ENCODE measurements at places on chromosomes 3 and 15.

GRCh38 chr3:94234177-94234788 lies 171.4 kb downstream of the NSUN3 start:
- DNase-seq = peak; percentile 12

DNA sequence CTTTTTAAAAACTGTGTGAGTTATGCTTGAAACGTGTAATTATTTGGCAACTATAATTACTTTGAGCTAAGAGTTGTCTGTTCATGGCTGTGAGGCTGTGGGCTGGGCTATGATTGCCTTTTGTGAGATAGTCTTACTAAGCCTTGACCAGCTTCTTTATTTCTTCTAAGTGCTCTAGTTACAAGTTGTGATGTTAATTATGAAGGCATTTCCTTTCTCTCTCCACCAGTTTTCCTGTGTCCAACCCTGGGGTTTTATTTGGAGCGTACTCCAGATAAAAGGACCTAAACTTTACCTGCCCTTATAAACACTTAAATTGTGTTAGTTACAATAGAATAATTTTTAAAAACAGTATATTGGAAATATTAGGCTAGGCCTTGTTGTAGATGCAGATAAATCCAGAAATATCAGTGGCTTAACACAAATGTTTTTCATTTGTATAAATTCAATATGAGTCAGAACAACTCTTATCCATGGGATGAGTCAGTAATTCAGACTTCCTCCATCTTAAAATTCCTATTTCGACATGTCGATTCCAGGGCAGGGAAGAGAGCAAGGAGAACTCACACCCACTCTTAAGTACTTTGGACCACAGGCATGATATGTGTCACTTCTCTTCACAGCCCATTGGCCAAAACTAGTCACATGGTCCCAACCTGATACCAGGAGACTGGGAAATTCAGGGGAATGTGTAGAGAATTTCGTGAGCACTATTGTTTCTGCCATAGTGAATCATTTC lies 17.0 kb downstream of the TMEM62 start:
- DNase-seq = peak; percentile 68

GRCh38 chr3:195879416-195880036 lies 28.8 kb downstream of the TNK2 start:
- no peak for DNase-seq

DNA sequence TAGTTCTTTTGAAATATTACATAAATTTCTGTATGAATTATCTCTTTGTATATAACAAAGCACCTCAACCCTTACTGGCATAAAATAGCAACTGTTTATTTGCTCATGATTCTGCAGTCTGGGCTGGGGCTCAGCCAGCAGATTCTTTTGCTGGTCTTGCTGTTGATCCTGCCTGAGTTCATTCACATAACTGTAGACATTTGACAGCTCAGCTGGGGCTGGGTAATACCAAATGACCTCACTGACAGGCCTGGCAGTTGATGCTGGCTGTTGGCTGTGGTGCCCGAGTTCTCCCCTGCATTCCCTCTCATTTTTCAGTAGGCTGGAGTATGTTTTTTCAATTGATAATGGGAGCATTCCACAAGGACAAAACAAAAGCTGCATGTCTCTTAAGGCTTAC lies 449.9 kb upstream of the GOLIM4 start:
- no peak for DNase-seq

GRCh38 chr3:186882881-186883685 lies 40.6 kb downstream of the ADIPOQ start:
- peak; percentile 60 for DNase-seq

GRCh38 chr3:184808021-184808420 lies 3.9 kb upstream of the VPS8 start:
- no peak for DNase-seq

- DNase-seq = no peak
These were observed 83.8 kb downstream of the APBA2 start for GRCh38 chr15:28969511-28970085.

GRCh38 chr3:105085506-105085905 lies 281.2 kb upstream of the ALCAM start:
- DNase-seq = no peak

GRCh38 chr15:52326756-52327155 lies 31.2 kb upstream of the MYO5C start:
- DNase-seq = no peak
